Activated naive CD8-positive, alpha-beta T cell treated with anti-CD3 and anti-CD28 coated beads, Interleukin-2, amount 50 U/mL, for 24 hours (primary cell): ENCODE measurements at places on chromosomes 6 and 20.

GRCh38 chr20:36105711-36106226 lies 48.8 kb upstream of the EPB41L1 start:
- DNase-seq = no peak

DNA sequence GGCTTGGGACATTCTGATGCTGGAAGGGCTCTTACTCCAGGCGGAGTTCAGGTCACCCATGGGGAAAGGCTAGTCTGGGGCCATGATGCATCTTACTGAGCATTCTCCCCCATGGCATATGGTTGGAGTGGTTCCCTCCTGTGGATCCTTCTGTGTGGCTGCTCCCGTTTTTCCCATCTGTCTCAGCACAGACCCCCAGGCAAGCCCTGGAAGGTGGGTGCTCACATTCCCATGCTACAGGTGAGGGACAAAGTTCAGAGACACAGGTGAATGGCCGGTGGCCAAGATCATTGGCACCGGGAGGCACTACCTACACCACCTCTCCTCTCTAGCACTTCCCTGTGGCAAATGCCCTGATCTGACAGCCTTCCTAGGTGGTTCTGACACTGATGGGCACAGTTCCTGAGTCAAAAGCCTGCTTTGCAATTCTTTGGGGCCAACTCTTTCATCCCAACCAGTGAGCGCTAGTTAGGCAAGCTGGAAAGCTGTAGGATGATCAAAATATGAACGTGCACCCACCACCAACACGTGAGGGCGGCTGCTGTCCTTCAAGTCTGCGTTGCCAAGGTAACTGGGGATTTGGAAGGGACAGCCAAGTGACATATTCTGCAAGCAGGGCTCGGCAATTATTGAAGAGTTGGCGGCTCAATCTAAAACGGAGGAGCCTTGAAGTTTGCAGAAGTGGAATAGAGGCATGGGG lies 124.6 kb downstream of the CDH4 start:
- no peak for DNase-seq

DNA sequence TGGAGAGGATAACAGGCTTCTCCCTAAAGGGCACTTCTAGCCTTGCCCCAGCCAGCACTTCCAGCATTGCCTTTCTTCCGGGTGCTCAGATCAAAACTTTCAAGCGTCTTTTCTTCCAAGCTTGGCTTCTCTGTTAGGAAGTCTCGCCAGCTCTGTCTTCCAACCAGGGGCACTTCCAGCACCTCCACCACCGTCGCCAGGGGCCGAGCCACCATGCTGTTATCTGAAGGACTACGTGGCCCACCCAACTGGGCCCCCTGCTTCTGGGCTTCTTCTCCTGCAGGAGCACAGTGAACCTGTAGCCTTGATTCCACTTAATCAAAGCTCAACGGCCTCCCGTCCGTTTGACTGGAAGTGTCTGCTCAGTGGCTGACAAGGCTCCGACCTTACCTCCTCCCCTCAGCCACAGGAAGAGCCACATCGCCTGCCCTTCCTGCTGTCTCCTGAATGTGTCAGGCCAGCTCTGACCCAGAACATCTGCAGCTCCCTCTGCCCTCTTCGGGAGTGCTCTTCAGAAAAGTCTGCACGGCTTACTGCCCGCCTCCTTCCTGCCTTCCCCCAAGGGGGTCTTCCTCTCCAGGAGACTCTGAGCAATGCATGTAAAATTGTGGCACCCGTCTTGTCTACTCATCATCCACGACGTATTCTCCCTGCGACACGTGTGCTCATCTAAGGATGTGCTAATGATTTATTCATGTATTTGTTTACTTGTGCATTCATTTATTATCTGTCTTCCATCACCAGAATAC lies 527.0 kb downstream of the CDH26 start:
- no peak for DNase-seq

GRCh38 chr6:49519660-49520059 lies 19.9 kb downstream of the GLYATL3 start:
- no peak for DNase-seq

GRCh38 chr6:44657206-44657819 lies 269.8 kb downstream of the CDC5L start:
- DNase-seq = no peak

- DNase-seq = no peak
Measured at GRCh38 chr6:36432151-36432671, 10.4 kb downstream of the PXT1 start.

DNA sequence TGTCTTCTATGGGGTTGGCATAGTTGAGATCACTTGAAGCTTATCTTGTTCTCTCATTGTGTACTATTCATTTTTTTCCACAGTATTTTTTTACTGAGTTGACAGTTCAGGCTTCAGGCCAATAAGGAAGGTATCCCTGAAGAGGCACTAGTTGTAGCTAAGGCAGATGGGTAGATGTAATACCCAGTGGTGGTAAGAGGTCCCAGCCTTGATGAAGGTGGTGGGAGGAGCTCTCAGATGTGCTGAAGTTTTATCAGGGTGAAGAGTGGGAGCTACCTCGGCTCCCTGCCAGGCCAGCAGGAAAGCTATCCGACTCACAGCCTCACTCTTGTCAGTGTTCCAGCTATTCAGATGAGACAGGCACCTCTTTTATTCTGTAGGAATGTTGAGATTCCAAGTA lies 87.7 kb upstream of the UFL1 start:
- DNase-seq = no peak
